ENCODE measurements at places on chromosomes 2 and 18.

GRCh38 chr2:134518101-134518500 is 200.7 kb downstream of the TMEM163 start:
- H3K27ac ChIP-seq = no peak overlapping the region
- H3K4me1 ChIP-seq = no peaks in the 10 kb centered on the region
- DNase-seq = no peak
- no peak overlapping the region for H3K4me3 ChIP-seq

DNA sequence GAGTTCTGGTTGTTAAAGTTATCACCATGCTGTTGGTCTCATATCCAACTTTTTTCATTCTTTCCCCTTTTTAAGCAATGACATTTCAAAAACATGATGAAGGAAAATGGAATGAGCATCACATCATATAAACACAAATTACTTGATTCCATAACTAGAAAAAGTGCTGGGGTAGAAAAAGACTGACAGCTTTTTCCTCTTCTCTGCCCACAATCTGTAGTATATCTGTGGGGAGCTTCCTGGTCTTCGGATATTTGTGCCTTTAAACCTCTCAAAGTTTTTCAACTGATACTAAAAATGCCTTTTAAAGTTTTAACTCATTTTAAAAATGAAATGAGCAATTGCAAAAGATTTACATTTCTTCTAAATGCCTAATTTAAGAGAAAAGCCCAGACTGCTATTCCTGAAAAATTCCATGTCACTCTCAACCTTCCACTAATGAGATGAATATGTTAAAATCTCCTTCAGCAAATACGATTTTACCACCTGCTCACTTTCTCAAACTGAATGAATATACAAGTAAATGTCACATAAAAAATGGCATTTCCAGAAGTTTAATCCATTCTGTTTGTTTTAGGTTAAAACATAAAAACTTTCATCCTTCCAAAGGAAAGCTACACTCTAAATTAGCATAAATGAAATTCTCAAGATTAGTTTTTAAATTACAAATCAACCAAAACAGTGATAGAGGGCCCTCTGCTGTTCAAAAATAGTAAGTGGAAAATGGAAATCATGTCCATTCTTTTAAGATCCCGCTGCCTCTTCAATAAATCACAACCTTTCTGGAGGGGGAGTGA is 2.1 kb downstream of the DNAH7 start:
- no peaks in the 10 kb centered on the region for H3K36me3 ChIP-seq
- no peak for DNase-seq
- H3K27ac ChIP-seq = no peak overlapping the region
- H3K4me3 ChIP-seq = peak overlapping the region; percentile 45

- H3K4me3 ChIP-seq = no peak overlapping the region
- no peak overlapping the region for H3K27ac ChIP-seq
- no peak for DNase-seq
- H3K4me1 ChIP-seq = peaks cover 23% of the 10 kb centered on the region
- H3K27me3 ChIP-seq = no peaks in the 10 kb centered on the region
Measured at GRCh38 chr2:135149251-135149650, 97.2 kb downstream of the RAB3GAP1 start.

GRCh38 chr2:108492364-108492763 is 41.9 kb upstream of the LIMS1 start:
- no peak overlapping the region for H3K4me3 ChIP-seq
- DNase-seq = no peak
- H3K27me3 ChIP-seq = no peaks in the 10 kb centered on the region
- no peak overlapping the region for H3K27ac ChIP-seq
- H3K36me3 ChIP-seq = peaks cover 80% of the 10 kb centered on the region

DNA sequence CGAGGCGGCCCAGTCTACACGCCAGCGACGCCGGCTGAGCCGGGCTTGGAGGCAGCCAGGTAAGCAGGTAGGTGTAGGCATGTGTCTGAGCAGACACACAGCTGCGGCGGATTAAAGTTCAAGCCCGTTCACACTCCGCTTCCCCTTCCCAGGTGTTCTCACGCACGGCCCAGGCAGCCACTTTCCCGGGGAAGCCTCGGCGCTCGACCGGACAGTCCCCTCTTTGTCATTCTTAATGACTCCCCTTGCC is 367 bp downstream of the TGFA start:
- peaks cover 27% of the 10 kb centered on the region for H3K4me1 ChIP-seq
- no peaks in the 10 kb centered on the region for H3K36me3 ChIP-seq

DNA sequence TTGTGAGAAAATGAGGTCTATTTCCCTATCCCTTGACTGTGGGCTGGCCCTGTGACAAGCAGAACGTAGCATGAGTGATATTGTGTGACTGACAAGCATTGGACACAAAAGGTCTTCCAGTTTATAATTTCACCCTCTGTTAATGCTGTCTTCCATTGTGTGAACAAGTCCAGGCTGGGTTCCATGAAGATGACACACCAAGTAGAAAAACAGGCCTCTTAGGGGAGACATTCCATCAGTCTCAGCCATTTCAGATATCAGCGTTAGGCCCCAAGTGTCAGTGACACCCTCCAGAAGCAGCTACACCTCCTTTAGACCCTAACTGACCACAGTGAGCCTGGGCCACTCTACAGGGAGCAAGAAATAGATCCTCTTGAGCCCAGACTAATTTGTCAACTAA is 511.3 kb downstream of the FBXO15 start:
- H3K36me3 ChIP-seq = no peaks in the 10 kb centered on the region
- H3K4me3 ChIP-seq = no peak overlapping the region
- H3K4me1 ChIP-seq = no peaks in the 10 kb centered on the region
- H3K27me3 ChIP-seq = no peaks in the 10 kb centered on the region
- H3K27ac ChIP-seq = no peak overlapping the region

DNA sequence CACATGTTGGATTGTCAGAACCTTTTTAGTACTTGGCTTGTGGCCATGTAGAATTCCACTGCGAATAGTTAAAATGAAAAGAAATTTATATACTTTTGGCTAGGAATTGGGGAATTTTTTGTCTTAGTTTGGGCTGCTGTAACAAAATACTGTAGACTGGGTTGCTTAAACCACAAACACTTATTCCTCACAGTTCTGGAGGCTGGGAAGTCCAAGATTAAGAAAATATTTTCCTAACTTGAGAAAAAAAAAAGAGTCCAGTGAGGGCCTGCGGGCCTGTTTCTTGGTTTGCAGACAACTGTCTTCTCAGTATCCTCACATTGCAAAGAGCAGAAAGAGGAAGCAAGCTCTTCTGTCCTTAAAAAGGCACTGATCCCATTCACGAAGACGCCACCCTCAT is 81.9 kb downstream of the CD226 start:
- H3K4me1 ChIP-seq = peaks cover 6% of the 10 kb centered on the region
- no peak for DNase-seq
- no peaks in the 10 kb centered on the region for H3K27me3 ChIP-seq
- H3K36me3 ChIP-seq = peaks cover 30% of the 10 kb centered on the region

GRCh38 chr18:37540424-37541138 is 25.0 kb downstream of the CELF4 start:
- peaks cover 7% of the 10 kb centered on the region for H3K4me1 ChIP-seq
- H3K27me3 ChIP-seq = peaks cover 31% of the 10 kb centered on the region
- no peak overlapping the region for H3K4me3 ChIP-seq

GRCh38 chr2:101479328-101479727 is 4.4 kb upstream of the RFX8 start:
- no peak overlapping the region for H3K4me3 ChIP-seq
- H3K27ac ChIP-seq = no peak overlapping the region
- H3K27me3 ChIP-seq = no peaks in the 10 kb centered on the region
- DNase-seq = no peak
- H3K4me1 ChIP-seq = peaks cover 9% of the 10 kb centered on the region

GRCh38 chr18:54020156-54020745 is 204.2 kb downstream of the MBD2 start:
- no peak overlapping the region for H3K27ac ChIP-seq
- H3K27me3 ChIP-seq = peaks cover 19% of the 10 kb centered on the region
- H3K4me1 ChIP-seq = no peaks in the 10 kb centered on the region
- H3K36me3 ChIP-seq = no peaks in the 10 kb centered on the region
- no peak overlapping the region for H3K4me3 ChIP-seq

- no peak for DNase-seq
- no peaks in the 10 kb centered on the region for H3K36me3 ChIP-seq
- H3K4me1 ChIP-seq = peaks cover 31% of the 10 kb centered on the region
- H3K27ac ChIP-seq = no peak overlapping the region
- H3K27me3 ChIP-seq = no peaks in the 10 kb centered on the region
- H3K4me3 ChIP-seq = no peak overlapping the region
Measured at GRCh38 chr2:95021023-95021416, 4.5 kb upstream of the MAL start.

DNA sequence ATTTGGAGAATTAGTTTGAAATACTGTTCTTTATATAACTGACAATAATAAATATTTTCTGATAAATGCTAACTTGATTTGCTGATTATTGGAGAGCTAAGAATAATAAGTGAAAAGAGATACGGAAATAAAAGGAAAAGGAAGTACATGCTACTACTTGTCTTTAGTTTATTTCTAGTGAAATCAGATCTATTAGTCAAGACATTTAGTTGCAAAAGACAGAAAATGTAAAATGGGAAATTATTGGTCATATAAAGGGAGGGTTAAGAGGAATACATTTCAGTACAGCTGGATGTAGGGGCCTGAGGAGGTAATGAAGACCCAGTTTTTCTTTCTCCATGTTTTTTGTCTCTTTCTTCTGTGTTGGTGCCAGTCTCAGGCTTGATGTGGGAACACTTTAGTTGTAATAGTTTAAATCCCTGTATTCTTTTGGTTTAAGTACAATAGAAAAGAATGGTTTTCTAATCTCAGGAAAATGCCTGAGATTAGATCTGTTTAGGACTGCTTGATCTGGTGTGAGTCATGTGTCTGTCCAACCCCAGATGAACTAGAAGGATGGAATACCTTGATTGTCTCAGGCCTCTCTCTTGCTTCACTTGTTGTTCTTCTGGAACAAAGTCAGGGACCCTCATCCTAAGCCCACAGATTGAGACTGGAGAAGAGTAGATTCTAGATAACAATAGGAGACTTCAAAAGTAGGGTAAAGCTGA is 58.0 kb downstream of the PLCL1 start:
- no peaks in the 10 kb centered on the region for H3K36me3 ChIP-seq
- no peaks in the 10 kb centered on the region for H3K27me3 ChIP-seq
- DNase-seq = no peak
- H3K4me3 ChIP-seq = no peak overlapping the region

DNA sequence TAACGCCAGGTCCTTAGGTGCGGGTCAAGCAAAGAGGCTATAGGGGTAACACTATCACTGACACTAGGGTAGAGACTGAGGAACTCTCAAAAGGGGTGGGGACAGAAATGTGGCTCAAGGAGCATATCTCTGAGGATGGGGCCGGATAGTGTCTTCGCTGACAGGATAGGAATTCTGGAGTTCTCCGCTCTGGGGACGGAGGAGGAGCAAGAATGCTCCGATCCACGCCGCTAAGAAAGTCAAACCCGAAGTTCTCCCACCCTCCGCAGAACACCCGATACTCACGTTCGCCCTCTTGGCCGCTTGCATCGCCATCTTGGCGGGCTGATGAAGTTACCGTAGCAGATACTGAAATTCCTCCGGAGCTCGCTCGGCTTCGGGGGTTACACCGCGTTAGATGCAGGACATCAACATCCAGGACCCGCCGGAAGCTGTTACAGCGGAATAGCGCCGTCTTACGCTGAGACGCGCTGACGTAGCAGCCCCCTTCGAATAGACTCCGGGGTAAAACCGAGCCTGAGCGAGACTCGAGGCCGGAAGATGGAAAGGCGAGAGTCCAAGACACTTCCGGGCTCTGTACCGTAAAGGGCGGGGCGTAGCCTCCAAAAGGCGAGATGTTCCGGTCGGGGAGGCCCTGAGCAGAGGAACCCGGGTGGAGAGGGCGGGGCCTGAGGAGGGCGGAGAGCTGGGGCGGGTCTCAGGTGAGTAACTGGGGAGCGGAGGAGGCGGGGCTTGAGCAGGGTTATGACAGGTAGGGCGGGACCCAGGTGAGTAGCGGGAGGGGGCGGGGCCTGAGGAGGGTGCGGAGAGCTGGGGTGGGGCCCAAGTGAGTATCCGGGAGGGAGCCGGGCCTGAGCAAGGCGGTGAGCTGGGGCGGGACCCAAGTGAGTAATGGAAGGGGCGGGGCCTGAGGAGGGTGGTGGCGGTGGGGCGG is at the start of gene SF3B6:
TSS of gene SF3B6 (minus strand) at position 412 of the 934 bp plus-strand sequence. CDS start at position 315, 97 bp downstream.
- DNase-seq = peak; percentile 97
- no peaks in the 10 kb centered on the region for H3K36me3 ChIP-seq
- H3K27ac ChIP-seq = peak within 1 kb of the TSS; percentile 99
- peak within 1 kb of the TSS; percentile 98 for H3K4me3 ChIP-seq

DNA sequence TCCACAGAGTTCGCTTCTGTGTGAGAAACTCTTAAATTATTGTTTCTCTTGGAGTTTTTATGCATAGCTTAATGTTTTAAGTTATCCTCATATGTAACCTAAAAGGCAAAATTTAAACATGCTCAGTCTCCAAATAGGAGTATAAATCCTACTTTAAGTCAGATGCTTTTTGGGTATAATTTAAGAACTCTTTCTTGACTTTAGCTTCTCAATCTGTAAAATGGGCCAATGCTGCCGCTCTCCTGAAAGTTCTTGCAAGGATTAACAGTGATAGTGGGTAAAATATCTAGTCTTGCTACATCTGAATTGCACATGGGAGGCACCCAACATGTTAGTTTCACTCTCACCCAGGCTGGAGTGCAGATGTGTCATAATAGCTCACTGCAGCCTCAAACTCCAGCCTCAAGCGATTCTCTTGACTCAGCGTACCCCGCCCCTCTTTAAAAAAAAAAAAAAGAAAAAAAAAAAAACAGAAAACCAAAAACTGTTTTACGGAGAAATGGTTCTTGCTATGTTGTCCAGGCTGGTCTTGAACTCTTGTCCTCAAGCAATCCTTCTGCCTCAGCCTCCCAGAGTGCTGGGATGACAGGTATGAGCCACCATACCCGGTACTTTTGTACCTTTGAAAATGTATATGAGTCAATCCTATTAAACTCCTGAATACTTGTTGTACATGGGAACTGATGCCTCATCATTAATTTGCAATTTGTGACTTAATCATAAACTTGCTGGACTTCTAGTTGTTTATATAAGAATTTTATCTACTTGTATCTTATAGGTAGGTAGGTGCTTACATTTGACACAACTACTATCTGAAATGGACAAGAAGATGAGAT is 1.8 kb downstream of the FBXO48 start:
- no peaks in the 10 kb centered on the region for H3K36me3 ChIP-seq
- peak overlapping the region; percentile 87 for H3K4me3 ChIP-seq
- peak overlapping the region; percentile 94 for H3K27ac ChIP-seq

- H3K27ac ChIP-seq = no peak overlapping the region
- H3K4me3 ChIP-seq = no peak overlapping the region
- H3K27me3 ChIP-seq = no peaks in the 10 kb centered on the region
- DNase-seq = no peak
- H3K36me3 ChIP-seq = peaks cover 51% of the 10 kb centered on the region
- no peaks in the 10 kb centered on the region for H3K4me1 ChIP-seq
Measured at GRCh38 chr2:39024833-39025232, 96.0 kb downstream of the SOS1 start.

Data from naive thymus-derived CD8-positive, alpha-beta T cell (primary cell).